ENCODE measurements at places on chromosomes 7 and 10. TPM values are rescaled to one million over a fixed set of nuclear protein-coding genes. Genes with fewer than 3 reads are reported as not detected.

GRCh38 chr10:32180390-32181280 is 124.4 kb upstream of the KIF5B start:
- DNase-seq = no peak

- no peak for DNase-seq
These were observed 45.5 kb upstream of the RHOBTB1 start for GRCh38 chr10:60989400-60989876.

- peak; percentile 41 for DNase-seq
These were observed 25.6 kb downstream of the ANKMY2 start for GRCh38 chr7:16619979-16620408.

DNA sequence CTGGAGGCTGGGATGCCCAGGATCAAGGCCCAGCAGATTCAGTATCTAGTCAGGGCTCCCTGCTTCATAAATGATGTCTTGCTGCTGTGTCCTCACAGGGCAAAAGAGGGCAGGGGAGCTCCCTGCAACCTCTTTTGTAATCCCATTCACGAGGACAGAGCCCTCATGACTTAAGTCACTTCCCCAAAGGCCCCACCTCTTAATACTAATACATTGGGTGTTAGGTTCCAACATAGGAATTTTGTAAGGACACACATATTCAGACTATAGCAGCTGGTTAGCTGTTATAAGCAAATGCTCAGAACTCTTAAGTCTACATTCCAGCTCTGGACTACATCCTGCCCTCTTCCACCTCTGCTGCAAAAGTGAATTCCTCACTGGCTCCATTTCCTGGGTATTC is 63.0 kb downstream of the VOPP1 start:
- DNase-seq = peak; percentile 83

GRCh38 chr7:137992550-137993394 is 9.1 kb downstream of the CREB3L2 start:
- DNase-seq = peak; percentile 97

DNA sequence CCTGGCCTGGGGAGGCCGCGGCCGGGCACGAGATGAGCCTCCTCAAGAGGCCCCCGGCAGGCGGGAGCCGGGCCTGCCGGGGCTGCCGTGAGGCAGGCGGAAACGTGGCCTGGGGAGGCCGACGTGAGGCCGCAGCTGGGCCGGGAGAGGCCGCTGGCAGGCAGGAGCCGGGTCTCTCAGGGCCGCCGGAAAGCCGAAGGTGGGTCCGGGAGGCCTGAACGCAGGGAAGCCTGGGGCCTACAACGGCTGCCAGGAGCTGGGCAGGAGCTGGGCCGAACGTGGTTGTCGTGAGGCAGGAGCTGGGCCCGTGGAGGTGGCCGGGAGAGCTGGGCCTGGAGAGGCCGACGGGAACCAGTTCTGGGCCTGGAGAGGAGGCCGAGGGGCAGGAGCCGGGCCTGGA is 171.9 kb downstream of the TPST1 start:
- no peak for DNase-seq

- no peak for DNase-seq
These were observed 69.4 kb downstream of the FAM53B start for GRCh38 chr10:124674768-124675222.

DNA sequence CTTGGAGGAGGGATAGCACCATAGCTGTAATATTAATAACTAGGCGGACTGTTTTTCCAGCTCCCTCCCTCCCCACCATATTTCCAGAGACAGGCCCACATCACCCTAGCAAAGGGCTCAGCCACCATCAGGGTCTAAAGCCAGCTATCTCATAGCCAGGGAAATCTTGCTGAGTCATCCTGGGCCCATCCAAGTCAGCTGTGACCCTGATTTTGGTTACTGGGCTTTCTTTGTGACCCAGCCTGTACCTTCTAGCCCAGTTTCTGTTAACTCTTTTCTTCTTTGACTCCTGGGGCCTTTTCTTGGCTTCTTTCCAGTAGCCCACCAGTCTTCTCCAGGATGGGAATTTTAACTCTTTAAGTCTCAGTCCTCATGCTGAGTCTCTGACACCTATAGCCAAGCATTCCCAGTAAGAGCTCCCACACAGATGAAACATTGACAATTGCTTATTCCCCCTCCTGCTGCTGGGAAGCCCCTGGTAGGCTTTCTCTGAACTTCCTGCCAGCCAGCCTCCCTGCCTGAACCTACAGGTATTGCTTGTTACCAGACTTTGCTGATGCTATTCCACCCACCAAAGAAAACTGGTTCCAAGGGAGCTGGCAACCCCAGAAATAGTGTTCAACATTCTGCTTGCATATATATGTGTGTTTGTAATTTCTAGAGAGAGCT is 34.8 kb upstream of the ADO start:
- peak; percentile 10 for DNase-seq

- DNase-seq = peak; percentile 76
These were observed 9.8 kb upstream of the RALA start for GRCh38 chr7:39613577-39613976.

GRCh38 chr7:11548532-11548931 is 283.5 kb downstream of the THSD7A start:
- no peak for DNase-seq

DNA sequence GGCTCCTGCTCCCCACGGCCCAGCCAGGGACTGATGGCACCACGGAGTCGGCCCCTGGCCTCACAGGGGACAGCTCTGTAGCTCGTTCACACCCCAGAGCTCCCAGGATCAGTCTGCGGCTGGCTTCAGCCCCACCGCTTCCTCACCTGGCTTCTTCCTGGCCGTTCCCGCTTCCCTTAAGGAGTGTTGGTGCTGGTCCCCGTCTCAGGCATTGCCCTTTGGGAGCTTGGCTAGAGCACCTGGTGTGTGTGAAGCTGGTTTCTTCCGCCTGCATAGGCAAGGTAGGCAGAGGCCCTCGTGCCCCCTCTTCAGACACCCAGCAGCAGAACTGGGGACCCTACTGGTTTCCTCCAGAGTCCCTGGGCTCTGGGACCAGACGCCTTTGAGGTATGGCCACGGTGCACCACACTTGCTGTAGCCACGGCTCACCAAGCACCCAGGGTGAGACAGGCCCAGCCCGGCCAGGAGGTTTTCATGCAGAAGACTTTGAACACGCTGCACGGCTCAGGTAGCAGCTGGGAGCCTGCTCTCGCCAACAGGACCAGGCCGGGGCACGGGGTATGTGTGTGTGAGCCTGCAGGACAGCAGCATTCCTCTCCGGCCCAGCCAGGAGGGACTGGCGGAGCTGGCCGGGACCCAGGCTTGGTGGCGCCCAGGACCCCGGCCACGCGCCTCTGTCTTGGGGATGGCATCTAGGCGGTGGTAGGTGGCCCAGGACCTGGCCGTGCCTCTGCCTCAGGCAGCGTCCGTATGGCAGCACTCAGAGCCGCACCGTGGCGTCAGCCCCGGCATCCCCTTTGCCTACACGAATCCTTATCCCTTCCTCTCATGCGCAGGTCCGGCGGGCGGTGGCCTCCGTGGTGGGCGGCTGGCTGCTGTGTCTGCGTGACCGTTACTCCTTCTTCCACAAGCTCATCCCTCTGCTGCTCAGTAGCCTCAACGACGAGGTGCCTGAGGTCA is 13.2 kb upstream of the PRKAR1B start:
- DNase-seq = no peak

- no peak for DNase-seq
These were observed 49.9 kb upstream of the CUX1 start for GRCh38 chr7:101767544-101767943.

GRCh38 chr7:1297017-1297960 is 64.6 kb downstream of the UNCX start:
- no peak for DNase-seq

GRCh38 chr7:128915271-128915819 is 4.8 kb upstream of the KCP start:
- DNase-seq = no peak

DNA sequence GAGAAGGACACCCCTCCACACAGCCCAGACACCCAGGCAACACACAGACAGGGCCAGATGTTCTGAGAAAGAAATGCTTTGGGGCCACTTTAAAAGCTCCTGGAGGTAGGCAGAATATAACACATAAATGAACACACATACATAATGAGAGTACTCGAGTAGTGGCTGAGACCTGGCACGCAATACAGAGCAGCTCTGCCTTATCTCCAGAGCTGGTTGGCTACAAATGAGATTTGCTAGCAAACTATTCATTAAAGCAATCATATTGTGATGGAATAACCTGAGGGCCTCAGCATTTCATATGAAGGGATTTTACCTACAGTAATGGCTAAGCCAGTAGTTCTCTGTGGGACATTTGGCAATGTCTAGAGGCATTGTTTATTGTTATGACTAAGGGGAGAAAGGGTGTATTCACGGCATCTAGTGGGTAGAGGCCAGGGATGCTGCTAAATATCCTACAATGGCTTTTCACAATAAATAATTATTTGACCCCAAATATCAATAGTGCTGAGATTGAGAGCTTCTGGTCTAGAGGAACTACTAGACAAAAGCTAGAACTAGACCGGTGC is 5.5 kb upstream of the IMPDH1 start:
- no peak for DNase-seq

DNA sequence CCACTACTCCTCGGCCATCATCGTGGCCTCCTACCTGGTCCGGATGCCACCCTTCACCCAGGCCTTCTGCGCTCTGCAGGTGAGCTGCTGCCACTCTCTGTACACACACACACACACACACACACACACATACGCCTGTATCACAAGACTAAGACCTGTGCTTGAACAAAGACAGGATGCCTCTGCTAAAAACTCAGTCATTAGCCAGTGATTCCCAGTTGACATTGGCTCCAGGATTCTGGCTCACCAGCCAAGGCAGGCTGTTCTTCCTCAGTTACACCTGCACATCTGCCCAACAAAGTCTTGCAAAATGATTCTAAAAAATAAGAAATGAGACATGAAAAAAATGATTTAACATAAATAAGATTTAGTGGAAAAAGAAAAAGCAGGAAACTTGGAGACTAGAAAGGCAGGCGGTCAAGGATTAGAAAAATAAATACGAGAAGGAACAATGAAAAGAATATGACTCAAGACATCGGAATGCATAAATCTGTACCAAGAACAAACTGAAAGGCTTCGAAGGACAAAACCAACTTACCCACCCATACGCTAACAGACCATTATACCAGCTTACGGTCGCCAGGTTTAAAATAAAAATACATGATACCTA is 7.4 kb upstream of the LRRC18 start:
- DNase-seq = no peak

GRCh38 chr10:72260976-72261783 is 12.5 kb upstream of the DDIT4 start:
- no peak for DNase-seq

- DNase-seq = no peak
These were observed 191.9 kb downstream of the ABCA13 start for GRCh38 chr7:48363174-48363573.

DNA sequence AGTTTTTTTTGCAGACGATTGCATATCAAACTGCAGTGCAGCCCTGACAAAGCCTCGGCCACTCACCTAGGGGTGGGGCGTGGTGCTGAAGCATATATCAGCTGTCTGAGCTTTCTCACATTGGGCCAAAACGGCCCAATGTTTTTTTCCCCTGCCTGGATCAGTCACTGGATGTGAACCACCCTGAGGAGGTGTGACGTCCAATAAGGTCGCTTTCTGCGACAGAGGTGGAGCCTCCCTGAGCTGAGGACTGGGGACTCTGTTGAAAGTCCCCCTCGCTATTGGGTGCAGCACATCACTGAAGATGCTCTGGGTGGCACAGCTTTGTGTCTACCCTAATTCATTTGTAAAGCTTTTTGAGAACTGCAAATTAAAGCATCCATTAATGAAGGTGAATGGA is 60.9 kb downstream of the SEM1 start:
- DNase-seq = no peak

DNA sequence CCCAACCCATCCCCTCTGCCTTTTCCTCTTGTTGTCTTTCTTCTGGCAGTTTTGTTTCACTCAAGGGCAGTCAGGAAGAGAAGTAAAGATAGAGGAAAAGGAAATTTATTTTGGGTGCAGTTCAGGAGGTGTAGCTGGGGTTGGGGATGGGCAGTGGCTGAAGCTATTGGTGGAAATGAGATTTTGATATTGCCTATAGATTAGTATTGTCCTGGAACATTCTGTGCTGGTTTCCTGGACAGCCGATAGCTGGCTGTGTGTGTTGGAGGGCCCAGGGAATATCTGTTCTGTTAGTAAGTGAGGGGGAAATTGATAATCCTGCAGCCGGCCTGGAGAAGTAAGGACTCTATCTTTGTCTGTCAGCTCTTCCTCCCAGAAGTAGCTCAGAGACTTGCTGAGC is 107.8 kb downstream of the AUTS2 start:
- DNase-seq = no peak

DNA sequence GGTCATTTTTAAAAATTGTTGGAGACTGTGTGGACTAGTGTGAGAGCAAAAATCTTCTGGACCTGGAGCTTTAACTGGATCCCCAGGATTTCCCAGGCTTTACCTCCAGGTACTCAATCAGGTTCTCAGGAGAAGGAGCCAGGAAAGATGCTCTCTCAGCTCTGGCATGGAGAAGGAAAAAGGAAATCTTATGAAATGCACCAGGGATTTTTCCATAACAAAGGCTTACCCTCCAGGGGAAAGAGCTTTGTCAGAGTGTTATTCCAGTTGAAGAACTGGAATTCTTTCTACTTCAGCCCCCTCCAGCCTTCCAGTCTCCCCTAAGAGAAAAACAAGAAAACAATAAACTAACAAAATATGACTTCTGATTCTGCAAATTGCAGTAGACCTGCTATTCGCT is 436.7 kb upstream of the ANKRD30A start:
- DNase-seq = no peak

DNA sequence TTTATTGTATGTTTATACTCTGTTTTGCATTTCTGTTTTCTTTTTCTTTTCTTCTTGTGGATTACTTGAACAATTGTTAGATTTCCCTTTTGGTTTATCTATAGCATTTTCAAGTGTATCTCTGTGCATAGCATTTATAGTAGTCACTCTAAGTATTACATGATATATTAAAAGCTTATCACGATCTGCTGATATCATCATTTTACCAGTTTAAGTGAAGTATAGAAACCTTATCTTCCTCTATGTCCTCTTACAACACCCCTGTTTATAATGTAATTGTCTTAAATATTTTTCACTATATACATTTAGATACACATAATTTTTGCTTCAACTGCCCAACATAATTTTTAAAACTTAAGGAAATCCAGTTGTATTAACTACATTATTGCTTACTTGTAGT is 513.9 kb upstream of the CELF2 start:
- no peak for DNase-seq

- peak; percentile 76 for DNase-seq
These were observed 54.1 kb downstream of the ZNF467 start for GRCh38 chr7:149719050-149719899.

The GLCCI1 gene
- total RNA-seq = 4.1 TPM

The OIT3 gene
- total RNA-seq = not detected

The CUEDC2 gene
- total RNA-seq = 55.7 TPM

The CFTR gene
- under 0.01 TPM for total RNA-seq

The CYP26C1 gene
- total RNA-seq = under 0.01 TPM

The CCDC172 gene
- not detected for total RNA-seq

The WEE2 gene
- total RNA-seq = not detected

The ARL5B gene
- 12.0 TPM for total RNA-seq

The AOAH gene
- total RNA-seq = not detected

The TMEM270 gene
- total RNA-seq = not detected

The JAKMIP3 gene
- total RNA-seq = under 0.01 TPM

The ADGRA1 gene
- total RNA-seq = not detected

The LRIT1 gene
- not detected for total RNA-seq

The WASHC2C gene
- total RNA-seq = 27.2 TPM

The ADAM12 gene
- 9.7 TPM for total RNA-seq
